Mucosa of gallbladder (tissue), 1 donor: ENCODE measurements at places on chromosomes 3 and 15. TPM values are rescaled to one million over a fixed set of nuclear protein-coding genes. Genes with fewer than 3 reads are reported as not detected.

DNA sequence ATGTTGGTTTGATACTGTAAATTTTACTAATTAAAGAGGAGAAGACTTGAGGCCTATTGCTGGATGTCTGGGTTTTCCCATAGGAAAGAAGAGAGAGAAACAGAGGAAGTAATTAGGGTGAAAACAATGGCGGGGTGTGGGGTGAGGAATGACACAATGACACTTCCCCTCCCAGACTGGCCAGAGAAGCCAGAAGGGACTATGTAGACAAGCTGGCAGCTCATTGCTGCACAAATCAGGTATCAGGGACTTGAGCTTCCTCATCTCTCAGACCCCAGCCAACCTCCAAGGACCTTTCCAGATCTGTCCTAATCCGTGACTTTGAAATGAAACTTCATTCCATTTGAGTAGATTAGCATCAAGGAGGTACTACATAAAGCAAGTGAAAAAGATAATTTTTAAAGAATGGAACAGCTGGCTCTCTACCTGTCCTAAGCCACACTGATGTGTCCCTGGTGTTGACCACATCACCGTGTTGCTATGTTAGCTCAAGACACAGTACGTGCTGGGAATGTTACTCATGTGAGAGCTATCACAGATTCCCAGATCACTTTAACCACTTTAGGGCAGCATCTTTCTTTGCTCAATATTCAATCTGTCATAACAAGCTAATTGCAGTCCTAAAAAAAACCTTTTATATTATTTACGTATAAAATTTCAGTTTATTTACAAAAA lies 22.2 kb downstream of the TMEM212 start:
- no peak for DNase-seq

Gene C3orf49
- not detected for total RNA-seq

Gene TIMMDC1
- 114 TPM for total RNA-seq

DNA sequence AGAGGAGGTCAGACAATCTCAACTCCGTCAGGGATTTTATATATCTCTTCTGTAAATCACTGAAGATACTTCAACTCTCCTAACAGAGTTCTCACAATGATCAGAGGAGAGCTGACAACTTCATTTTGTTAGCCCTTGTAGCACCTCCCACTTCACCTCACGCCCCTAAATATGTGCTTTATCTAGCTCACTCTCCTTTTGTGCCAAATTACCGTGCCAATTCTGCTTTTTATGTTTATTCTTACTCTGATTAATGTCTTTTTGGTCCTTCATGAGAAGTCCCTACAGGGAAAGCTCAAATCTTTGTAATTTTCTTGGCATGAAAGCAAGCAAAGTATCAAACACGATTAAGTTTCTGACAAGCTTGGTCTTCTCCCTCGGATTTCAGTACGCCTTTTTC lies 636.1 kb upstream of the NAALADL2 start:
- DNase-seq: no peak

GRCh38 chr3:111824351-111824750 lies 34.7 kb upstream of the PHLDB2 start:
- DNase-seq: no peak

Gene SLC7A14
- total RNA-seq: 0.32 TPM
